Bone marrow (tissue), 2 donors: ENCODE measurements at places on chromosomes 3 and 15.

DNA sequence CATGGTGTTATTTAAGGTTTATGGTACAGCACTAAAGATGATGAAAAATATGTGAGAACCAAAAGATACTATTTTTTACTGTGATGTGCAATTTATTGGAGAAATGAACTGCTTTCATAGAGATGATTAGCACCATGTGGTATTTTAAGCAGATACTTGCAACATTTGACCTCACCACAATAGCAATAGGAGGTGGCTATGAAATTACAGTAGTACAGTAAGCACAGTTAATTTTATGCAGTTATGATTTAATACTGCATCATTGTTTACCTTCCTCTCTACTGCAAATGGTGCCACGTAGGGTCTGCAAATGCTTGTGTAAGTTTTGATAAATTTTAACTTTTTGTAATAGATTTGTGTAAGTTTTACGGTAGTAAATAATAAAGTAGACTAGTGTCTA lies 14.0 kb downstream of the PYGO1 start:
- no peak for DNase-seq

GRCh38 chr3:94076055-94076454 lies 13.2 kb downstream of the NSUN3 start:
- no peak for DNase-seq

- DNase-seq = no peak
These were observed 2.3 kb downstream of the PLA2G4E start for GRCh38 chr15:42018306-42019224.

DNA sequence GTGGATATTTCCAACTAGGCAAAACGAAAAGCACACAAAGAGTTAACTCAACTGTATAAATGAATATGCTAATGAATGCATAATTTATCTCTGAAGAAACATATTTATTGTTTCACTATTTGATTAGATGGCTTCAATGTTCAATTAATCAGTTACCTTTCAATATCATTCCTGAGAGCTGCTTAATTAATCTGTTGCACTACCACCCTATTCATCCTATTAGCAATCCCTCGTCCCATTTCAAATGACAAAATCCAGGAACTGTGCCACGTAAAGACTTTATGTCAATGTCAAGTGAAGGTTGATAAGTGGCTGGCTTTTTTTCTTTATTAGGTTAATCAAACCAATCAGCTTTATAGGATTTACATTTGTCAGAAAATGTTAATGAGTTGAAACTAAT lies 82.7 kb downstream of the ALCAM start:
- no peak for DNase-seq

GRCh38 chr3:30122359-30122758 lies 484.0 kb upstream of the TGFBR2 start:
- DNase-seq = peak; percentile 47

- no peak for DNase-seq
These were observed 6.7 kb downstream of the VGLL3 start for GRCh38 chr3:86984271-86984670.

- DNase-seq = no peak
These were observed 57.0 kb downstream of the ISL2 start for GRCh38 chr15:76393614-76394013.
